ENCODE measurements at places on chromosomes 6 and 20.

GRCh38 chr6:106799031-106799894, 169.9 kb downstream of the QRSL1 start:
- no peak for DNase-seq

GRCh38 chr6:142942805-142943227, 2.2 kb downstream of the HIVEP2 start:
- DNase-seq, result no peak

DNA sequence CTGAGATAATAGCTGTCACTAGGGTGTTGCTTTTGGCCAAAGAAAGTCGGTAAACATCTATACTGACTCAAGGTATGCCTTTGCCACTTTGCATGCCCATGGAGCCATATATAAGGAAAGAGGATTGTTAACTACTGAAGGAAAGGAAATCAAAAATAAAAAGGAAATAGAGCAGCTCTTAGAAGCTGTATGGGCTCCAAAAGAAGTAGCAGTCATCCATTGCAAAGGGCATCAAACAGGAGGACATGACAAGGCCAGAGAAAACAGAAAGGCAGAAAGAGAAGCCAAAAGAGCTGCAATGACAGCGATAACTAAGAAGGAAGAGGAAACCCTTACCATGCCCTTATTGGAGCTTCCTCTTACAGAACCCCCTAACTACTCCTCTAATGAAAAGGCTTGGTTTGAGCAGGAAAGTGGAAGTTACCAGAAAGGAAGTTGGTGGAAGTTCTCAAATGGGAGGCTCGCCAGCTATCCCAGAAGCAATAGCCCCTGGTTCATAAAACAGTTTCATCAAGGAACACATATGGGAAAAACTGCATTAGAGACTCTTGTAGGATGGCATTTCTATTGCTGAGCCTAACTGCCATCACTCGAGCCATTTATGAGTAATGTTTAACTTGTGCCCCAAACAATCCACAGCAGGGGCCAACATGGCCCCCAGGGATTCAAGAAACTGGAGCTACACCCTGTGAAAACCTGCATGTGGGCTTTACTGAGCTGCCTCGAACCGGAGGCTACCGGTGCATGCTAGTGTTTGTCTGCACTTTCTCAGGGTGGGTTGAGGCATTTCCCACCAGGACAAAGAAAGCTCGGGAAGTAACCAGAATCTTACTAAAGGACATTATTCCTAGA, 7.0 kb downstream of the IL22RA2 start:
- no peak for DNase-seq

GRCh38 chr6:127768223-127768622, 132.6 kb downstream of the THEMIS start:
- DNase-seq, result no peak

DNA sequence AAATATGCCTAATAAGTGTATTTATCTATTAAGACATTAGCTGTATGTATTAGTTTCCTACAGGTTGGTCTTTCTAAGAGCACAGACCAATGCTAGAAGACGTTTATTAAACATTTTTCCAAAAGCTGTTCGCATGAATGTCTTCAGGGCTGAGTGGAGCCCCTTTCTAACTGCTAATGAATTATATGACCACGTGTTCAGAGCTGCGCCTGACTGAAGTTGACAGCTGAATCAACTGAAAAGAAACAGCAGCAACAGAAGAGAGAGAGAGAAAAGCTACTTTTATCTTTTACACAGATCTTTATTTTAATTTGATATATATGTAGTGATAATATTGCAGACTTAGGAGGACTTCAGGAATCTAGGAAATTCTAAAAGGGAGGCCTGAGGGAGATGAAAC, 75.2 kb upstream of the ARID1B start:
- DNase-seq, result no peak

DNA sequence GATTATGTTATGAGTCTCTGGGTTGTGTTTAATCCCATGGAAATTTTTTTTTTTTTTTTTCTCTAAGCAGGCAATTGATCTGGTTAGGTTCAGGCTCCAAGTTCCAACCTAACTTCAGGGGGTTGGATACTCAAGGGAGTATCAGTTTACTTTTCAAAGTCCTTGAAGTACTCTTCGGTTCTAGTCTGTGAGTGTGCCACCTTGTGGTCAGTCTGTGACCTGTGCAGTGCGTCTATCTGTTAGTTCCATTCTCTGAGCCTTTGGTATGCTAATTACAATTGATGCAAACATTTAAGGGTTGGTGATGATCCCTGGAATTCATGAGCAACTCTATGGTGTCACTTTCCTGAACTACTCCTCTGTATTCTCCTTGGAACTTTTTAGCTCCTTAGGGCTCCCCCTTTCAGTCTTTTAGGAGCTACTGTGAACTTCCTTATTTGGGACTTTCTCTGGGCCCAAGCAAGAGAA, 342.0 kb downstream of the SOX4 start:
- DNase-seq, result no peak

- DNase-seq, result no peak
Observed at GRCh38 chr20:4088766-4089165, 73.4 kb upstream of the RNF24 start.

DNA sequence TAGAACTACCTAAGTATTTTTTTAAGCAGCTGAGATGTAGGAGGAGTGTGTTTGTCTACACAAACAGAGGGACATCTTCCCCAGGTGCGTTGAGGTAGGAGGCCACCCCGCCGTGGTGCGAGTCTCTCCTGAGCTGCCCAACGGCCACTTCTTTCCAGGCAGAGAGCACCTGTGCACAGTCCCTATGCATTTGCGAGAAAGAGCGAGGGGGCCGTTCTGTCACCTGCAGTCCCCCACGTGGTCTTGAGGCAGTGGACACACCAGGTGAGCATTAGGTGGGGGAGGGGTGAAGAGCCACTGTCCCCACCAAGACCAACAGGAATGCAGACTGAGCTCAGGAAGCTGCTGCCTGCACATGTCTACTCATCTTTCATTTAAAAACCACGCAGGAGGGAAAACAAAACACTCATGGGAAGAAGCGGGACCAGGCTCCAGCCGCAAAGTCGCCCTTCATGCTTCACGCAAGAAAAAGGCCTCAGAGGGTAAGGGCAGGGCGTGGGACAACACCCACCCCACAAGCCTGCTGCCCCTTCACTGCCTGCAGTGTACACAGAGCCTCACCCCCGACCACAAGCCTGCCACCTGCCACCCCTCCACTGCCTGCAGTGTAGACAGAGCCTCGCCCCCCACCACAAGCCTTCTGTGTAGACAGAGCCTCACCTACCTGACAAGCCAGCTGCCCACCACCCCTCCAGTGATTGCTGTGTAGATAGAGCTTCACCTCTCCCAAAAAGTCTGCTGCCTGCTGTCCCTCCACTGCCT, 142.0 kb downstream of the DLL1 start:
- no peak for DNase-seq

DNA sequence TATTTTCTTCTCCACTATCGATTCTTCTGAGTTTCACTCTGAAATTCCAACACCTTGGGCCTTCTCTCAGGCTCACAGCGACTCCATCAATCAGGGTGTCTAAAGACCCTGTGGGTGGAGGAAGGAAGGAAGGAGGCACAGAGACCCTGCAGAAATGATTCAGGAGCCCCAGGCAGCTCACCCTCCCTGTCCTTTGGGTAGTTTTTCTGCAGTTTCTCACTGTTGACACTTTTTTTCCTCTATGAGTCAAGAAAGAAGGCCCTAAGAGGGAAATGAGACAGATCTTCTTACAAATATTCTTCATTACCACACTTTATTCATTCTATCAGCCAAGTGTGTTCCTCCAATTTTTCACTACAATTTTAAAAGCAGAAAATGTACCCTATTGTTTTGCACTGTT, 34.2 kb upstream of the TBXT start:
- no peak for DNase-seq

- DNase-seq, result no peak
Observed at GRCh38 chr20:49980140-49981008, 2.4 kb upstream of the SNAI1 start.

DNA sequence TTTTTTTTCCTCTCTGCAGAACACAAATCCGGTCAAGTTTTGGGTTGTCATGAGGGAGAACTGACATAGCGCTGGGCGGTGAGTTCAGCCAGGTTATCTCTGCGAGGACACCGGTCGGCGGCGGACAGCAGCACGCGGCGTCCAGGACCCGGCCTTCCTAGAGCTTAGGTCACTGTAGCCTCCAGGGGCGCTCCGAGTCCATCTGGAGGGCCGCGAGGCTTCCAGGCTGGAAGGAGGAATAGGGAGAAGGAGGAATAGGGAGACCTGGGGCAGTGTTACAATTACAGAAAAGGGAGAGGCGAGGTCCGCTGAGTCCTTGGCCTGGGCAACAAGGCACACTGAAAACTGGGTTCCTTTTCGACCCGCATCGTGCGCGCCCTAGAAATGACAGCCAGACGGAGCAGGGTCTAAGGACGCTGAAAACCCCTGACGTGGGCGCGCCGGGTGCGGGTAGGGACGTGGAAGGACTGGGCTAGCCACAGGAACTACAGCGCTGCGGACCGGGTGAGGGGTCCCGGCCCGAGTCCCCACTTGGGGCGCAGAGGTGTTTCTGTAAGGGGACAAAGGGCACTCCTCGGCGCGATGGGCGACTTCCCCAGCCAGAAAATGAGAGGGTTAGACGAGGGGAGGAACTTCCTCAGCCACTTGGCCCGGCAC, 536 bp upstream of the FNDC1 start:
- DNase-seq, result no peak

GRCh38 chr6:152099446-152100182, 292.1 kb downstream of the ESR1 start:
- no peak for DNase-seq

DNA sequence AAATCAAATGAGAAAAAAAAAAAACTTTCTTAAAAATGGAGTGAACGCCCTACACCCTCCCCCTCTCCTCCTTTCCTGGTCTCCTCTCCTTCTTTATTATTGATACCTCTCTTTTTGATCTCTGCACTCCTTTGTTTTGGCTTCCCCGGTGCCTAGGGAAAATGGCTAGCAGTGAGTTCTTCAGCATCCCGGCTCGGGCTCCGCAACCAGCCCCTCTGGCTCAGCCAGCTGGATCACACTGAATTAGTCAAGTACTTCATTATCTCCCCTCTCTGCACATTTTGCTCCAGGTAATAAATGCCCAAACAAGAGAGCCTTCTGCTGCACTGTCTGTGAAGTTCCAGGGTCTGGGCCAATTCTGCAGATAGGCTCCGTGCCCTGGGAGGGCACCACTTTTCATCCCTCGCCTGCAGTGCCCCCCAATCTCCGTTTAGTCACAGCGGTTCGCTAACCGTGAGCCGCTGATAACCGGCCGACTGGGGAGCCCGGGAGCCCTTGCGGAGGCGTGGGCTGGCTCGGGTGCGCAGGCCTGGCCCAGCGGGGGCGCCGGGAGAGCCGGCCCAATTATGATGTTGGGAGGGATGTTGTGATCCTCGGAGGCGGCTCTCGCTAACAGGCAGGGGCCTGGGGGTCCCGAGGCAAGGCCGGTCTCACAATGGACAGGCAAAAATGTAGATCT, 301.9 kb downstream of the TFAP2A start:
- DNase-seq, result no peak

- no peak for DNase-seq
Observed at GRCh38 chr6:139126255-139126654, 8.6 kb upstream of the HECA start.

DNA sequence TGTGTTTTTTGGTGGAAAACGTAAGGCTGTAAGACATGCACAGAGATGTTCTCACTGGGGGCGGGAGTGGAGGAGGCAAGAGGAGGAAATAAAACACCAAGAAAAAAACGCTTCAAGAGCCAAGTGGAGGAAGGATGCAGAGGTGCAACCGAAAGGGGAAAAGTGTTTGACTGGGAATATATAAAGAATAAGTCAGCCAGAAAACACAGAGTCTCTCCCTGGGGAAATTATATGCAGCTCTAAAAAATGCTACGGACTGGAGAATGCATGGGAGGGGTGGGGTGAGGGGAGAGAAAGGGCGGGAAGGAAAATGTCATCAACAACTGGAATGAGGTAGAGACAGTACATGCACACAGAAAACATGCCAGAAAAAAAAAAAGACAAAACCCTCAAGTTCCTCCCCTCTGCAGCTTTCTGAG, 133.5 kb downstream of the SCML4 start:
- DNase-seq, result no peak

GRCh38 chr20:6680441-6680840, 87.0 kb upstream of the BMP2 start:
- no peak for DNase-seq

DNA sequence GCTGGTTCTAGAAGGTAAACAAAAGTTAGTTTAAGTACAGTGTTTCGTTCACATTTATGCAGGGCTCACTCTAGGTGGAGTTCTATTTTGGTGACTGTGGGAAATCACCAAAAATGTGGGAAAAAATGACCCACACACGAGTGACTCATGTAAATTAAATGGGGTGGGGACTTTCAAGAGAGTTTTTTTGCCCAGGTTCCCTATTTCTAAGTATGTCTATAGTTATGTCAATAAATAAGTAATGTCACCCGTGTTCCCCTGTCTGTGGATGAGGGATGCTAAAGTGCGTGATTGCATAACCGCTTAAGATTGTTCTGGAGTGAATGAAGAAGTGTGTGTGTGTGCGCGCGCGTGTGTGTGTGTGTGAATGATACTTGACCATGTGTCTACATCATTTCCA, 69.1 kb downstream of the MYB start:
- no peak for DNase-seq

GRCh38 chr6:3139090-3139903, 18.0 kb downstream of the TUBB2A start:
- peak; percentile 51 for DNase-seq

DNA sequence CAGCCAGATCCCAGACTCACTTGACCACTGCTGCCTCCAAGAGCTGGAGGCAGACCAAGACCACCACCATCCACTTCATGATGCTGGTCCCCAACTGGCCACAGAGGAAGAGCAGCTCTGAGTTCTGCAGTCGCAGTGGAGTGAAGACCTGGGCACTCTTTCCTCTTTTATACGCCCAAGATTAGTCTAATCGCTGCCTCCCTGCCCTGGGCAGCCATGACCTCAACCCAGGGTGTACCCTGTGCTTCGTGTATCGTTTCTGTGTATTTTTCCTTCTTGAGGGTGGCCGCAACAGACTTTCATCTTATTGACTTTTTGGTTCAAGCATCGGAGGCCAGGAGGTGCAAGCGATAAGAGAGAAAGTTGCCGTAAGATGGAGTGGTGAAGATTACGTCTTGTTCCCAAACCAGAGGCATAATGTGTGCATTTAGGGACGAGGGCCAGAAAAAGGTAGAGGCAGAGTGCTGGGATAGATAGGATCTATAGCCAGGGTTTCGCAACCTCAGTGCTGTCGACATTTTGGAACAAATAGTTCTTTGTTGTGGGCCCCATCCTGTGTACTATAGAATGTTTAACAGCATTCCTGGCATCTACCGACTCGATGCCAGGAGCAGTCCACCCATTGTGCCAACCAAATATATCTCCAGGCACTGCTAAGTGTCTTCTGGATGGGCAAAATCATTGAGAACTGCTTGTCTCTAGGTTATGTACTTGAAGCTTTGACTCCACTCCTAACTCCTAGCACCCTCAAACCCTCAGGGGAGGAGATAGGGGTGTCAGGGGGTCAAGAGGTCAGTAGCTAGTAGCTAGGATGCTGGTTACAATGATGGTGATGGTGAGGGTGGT, at the start of gene PGC:
Gene PGC, minus strand, starts transcription at position 142 of the 846 bp plus-strand sequence. Its CDS starts 63 bp downstream, at position 79.
- DNase-seq, result no peak

GRCh38 chr6:159602431-159603041, 90.5 kb downstream of the SOD2 start:
- DNase-seq, result no peak
